Foreskin melanocyte (primary cell): ENCODE measurements at places on chromosomes 6 and 20.

DNA sequence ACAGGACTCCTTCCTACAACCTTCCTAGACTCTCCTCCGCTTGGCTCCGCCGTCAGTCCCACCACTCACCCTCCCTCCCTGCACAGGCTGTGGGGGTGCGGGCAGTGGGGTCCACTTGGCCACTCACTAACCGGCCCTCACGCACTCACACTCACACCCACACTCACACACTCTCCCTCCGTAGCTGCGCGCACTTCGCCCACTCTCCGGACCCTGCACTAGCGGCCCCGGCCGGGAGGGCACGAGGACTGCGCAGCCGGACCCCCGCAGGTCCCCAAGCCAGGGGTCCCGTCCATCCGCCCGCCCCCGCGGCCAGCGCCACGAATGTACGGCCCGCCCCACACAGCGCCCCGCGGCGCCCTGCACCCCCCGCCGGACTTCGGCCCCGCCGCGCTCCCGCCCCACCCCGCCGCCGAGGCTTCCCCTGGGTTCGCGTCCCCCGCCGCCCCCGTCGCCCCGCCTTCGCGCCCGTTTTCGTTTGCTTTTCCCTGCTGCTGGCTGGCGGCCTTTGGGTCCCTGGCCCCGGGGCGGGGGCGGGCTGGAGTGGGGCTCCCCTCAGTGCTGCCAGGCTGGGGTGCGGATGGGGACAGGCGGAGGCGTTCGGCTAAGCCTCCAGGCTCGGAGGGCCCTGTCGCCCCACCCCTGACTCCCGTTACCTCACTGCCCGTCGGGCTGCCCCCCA, 23.0 kb upstream of the SLC22A7 start:
- no peak for DNase-seq

GRCh38 chr20:63451821-63452220, 20.6 kb downstream of the KCNQ2 start:
- no peak for DNase-seq

DNA sequence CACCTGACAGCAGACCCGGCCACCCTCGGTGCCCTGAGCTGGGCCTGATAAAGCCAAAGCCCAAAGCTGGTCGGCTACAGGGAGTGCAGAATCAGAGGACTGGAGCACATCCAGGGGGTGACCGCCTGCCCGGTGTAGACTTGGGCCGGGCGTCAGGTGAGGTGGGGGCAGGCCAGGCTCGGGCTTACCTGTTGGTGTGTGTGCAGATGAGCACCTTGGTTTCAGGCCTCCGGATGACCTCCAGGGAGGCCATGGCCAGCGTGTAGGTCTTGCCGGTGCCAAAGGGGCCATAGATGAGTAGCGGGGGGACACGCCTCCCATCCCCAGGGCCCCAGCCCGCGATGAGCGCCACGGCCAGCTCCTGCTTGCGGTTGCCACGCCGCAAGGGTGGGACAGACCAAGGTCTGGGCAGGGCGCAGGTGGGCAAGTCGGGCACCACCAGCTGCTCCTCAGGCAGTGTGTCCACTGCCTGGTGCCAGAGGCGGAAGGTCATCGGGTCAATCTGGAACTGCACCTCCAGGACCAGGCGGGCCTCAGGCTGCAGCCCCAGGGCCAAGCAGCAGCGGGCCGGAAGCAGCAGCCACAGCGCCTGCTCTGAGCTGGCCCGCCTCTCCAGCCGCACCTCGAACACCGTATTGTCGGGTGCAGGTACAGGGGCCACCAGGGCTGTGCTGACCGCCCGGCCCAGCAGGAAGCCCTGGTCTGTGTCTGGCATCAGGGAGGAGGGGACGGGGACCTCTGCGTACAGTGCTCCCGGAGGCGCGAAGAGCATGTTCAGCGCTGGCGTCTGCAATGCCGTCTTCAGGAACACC, 5.7 kb downstream of the HELZ2 start:
- no peak for DNase-seq

- peak; percentile 52 for DNase-seq
These were observed 268.0 kb downstream of the TFAP2A start for GRCh38 chr6:10146715-10147451.

GRCh38 chr6:87673237-87673636, 28.8 kb downstream of the AKIRIN2 start:
- no peak for DNase-seq

DNA sequence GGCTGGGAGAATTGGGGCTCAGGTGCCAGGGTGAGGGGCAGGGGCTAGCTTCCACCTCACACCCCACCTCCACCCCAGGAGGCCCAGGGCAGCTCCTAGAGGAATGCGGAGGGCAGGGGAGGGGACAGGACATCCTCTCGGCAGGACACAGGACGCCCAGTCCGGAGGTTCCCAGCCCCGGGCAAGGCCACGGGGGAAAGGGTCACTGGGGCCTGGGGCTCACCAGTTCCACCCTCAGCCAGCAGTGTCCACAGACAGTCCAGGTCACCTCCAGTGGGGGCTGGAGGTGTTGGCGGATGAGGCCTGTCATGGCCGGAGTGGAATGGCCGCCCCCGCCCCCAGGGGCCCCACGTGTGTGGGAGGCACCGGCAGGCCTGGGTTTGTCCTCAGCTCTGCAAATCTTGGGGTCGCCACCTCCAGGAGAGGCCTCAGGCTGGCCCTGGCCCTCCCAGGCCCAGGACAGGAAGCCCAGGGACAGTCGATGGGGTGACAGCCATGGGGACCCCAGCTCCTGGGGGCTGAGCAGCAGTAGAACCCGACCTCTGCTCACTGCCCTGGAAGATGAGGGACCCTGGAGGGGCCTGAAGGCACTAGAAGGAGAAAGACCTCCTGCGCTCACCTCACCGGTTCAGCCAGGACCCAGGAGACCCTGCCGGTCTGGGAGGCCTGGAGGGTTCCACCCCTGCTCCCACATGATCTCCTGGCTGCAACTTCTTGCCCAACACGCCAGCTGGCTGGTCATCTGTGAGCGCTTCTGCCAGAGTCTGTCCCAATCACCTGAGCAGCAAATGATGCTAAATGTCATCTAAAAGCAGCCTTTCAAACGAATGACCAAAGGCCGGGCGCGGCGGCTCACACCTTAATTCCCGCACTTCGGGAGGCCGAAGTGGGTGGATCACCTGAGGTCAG, 13.0 kb upstream of the ABHD16B start:
- DNase-seq = no peak

- peak; percentile 38 for DNase-seq
These were observed 21.6 kb upstream of the FBXO30 start for GRCh38 chr6:145836170-145836569.

- no peak for DNase-seq
These were observed 42.2 kb upstream of the STK35 start for GRCh38 chr20:2059411-2059810.
